ENCODE measurements at places on chromosomes 6 and 20. TPM values are rescaled to one million over a fixed set of nuclear protein-coding genes. Genes with fewer than 3 reads are reported as not detected.
A peak's percentile ranks its signal among the peaks of the same experiment; 100 is the strongest.

DNA sequence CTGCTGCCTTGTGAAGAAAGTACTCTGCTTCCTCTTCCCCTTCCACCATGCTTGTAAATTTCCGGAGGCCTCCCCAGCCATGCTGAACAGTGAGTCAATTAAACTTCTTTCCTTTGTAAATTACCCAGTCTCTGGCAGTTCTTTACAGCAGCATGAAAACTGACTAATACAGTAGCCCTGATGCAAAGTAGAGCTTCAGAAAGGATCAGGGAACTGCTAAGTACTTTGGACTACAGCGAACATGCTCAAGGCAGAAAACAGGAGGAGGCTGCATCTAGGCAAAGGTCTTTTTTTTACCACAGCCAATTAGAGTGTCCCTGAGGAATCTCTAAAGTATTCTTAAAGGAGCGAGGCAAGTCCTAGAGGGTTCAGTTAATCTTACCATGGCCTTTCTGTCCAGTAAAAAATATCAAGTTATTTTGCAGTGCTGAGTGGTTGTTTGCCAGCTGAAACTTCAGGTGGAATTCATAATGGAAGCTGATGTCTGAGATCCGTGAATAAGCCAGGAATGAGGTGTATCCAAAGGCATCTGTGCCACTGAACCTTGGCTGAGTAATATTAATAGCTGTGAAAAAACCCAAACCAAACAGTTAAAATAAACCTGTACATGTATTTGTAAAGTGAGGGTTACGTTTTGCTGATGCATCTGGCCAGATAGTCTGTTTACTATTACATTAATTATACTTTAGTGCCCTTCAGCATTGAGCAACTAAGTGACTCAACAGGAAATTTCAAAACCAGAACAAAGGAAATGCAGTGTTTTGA is 170.4 kb downstream of the PHF3 start:
- H3K4me3 ChIP-seq: no peak overlapping the region
- DNase-seq: no peak
- peaks cover 27% of the 10 kb centered on the region for H3K4me1 ChIP-seq
- H3K27ac ChIP-seq: no peak overlapping the region

Gene SLC22A2
- total RNA-seq: not detected

GRCh38 chr6:117498159-117498558 is 15.7 kb downstream of the DCBLD1 start:
- H3K4me1 ChIP-seq: peaks cover 32% of the 10 kb centered on the region
- peak overlapping the region; percentile 8 for H3K27ac ChIP-seq
- no peaks in the 10 kb centered on the region for H3K36me3 ChIP-seq
- no peaks in the 10 kb centered on the region for H3K27me3 ChIP-seq
- H3K4me3 ChIP-seq: no peak overlapping the region

- no peaks in the 10 kb centered on the region for H3K4me1 ChIP-seq
- H3K27me3 ChIP-seq: peaks cover 35% of the 10 kb centered on the region
- H3K4me3 ChIP-seq: no peak overlapping the region
- no peak for DNase-seq
- H3K27ac ChIP-seq: no peak overlapping the region
Measured at GRCh38 chr20:57941604-57942381, 232.0 kb upstream of the PMEPA1 start.

- no peaks in the 10 kb centered on the region for H3K27me3 ChIP-seq
- peak overlapping the region; percentile 75 for H3K4me3 ChIP-seq
- peaks cover 73% of the 10 kb centered on the region for H3K4me1 ChIP-seq
- no peaks in the 10 kb centered on the region for H3K36me3 ChIP-seq
Measured at GRCh38 chr6:26156850-26157250, 69.6 kb downstream of the HFE start.

DNA sequence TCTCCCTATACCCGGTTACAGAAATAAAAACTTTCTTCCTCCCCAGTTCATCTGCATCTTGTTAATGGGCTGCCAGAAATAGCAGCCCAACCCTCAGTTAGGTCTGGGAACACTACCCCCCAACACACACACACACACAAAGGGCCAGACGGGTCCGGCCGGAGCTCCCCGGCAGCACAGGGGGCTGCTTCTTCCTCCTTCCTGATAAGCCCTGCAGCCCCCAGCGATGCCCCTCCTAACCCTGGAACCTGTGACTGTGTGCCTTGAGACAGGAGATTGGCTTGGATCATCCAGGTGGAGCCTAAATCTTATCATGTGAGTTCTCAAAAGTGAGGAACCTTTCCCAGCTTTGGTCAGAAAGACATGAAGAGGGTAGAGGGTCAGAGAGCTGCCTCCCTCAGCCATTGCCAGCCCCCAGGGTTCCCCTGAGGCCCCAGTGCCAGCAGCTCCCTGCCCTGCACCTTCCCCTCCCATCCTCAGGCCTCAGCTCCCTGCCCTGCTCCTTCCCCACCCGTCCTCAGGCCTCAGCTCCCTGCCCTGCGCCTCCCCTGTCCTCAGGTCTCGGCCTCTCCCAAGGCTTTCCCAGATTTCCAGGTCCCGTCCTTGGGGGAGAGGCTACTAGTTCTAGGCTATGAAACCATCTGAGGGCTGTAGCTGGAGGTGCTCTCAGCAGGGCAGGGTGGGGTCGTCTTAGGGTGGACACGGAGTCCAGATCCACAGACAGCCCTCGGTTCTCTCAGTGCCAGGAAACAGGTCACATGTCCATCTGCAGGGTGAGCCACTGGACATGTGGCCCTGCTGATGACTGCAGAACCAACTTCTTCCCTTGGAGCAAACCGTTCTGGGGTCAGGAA is 34.5 kb upstream of the CST7 start:
- H3K36me3 ChIP-seq: no peaks in the 10 kb centered on the region
- DNase-seq: no peak
- H3K27ac ChIP-seq: no peak overlapping the region
- no peaks in the 10 kb centered on the region for H3K4me1 ChIP-seq
- peaks cover 23% of the 10 kb centered on the region for H3K27me3 ChIP-seq

DNA sequence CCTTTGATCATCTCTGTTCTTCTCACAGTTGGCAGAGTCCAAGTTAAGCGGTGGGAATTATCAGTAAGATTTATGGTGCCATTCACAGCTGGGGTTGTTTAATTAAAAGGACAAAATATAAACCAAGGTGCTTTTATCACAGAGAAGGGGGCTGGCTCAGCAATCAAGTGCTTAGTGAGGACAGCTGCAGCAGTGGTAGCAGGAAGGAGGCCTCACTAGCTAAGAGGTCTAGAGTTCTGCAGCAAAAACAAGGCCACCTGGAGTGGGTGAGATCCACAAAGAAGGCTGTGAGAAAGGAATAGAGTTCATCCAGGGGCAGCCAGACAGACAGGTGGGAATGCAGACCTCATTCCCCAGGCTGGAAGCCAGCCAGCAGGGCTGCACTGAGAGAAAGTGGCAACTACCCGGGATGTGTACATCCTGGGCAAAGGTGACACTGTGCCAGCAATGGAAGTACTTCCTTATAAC is 37.1 kb downstream of the PIGU start:
- DNase-seq: no peak
- H3K27ac ChIP-seq: no peak overlapping the region
- no peaks in the 10 kb centered on the region for H3K27me3 ChIP-seq
- no peak overlapping the region for H3K4me3 ChIP-seq
- H3K36me3 ChIP-seq: no peaks in the 10 kb centered on the region

Gene DAAM2
- not detected for total RNA-seq

DNA sequence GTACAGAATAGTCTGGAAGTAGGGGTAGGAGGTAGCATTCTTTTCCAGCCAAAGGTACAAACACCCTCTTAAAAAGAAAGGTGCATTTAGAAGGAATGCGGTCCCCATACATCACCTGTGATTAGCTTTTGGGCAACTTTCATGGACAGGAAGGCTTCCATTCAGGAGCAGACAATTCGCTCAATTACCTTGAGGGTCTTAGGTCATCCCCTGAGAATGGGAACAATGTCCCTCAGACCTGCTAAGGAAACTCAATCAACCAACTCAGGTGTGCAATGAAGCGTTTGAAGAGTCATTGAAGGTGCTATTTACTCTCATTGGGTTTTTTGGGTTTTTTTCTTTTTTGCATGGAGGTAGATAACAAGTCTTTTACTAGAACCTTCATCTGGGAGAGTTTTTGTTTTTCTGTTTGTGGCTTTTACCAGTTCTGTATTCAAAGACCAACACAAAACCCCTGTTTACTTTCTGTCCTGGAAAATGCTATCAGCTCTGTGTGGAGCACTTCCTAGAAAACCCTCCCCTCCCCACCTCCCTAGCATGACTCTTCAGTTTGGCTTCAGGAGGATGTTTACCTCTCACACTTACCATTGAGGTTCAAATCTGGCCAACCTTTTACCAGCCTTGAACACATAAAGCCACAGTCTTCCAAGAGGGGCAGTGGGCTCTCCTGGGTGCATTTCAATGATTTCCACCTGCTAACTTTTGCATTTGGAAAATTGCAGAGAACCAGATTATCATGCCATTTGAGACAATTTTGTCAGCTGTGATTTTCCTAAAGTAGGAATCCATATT is 271.2 kb upstream of the PRDM1 start:
- no peaks in the 10 kb centered on the region for H3K27me3 ChIP-seq
- H3K36me3 ChIP-seq: no peaks in the 10 kb centered on the region
- H3K4me3 ChIP-seq: no peak overlapping the region

Gene FABP7
- total RNA-seq: not detected

Gene RBM12
- 110 TPM for total RNA-seq

- no peak for DNase-seq
- H3K36me3 ChIP-seq: no peaks in the 10 kb centered on the region
- H3K27ac ChIP-seq: no peak overlapping the region
- no peak overlapping the region for H3K4me3 ChIP-seq
- H3K27me3 ChIP-seq: no peaks in the 10 kb centered on the region
- H3K4me1 ChIP-seq: no peaks in the 10 kb centered on the region
Measured at GRCh38 chr20:35942243-35942642, 12.1 kb downstream of the SCAND1 start.

DNA sequence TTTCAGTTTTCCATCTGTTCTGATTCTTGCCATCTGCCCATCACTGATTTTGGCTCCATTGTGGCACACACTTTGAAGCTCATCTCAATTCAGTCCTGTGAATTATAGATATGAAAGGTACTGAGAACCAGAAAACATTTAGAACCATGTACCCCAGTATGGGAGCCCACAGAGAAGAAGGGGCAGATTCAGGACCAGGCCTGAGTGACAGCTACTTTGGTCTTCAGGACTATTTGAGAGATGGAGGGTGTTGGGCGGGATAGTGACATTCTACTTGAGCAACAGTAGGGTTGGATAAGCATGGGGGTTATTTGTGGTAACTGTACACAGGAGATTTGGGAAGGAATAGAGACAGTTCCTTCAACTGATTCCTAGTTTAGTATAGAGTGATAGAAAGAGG is 259.2 kb upstream of the MANEA start:
- DNase-seq: no peak
- H3K27ac ChIP-seq: no peak overlapping the region
- no peaks in the 10 kb centered on the region for H3K36me3 ChIP-seq
- no peaks in the 10 kb centered on the region for H3K27me3 ChIP-seq
- no peak overlapping the region for H3K4me3 ChIP-seq

Gene DYNLT2
- 1.5 TPM for total RNA-seq

Gene TINAG
- not detected for total RNA-seq

GRCh38 chr6:166540631-166541331 is 45.7 kb downstream of the RAMACL start:
- no peak overlapping the region for H3K4me3 ChIP-seq
- no peak overlapping the region for H3K27ac ChIP-seq
- peaks cover 16% of the 10 kb centered on the region for H3K4me1 ChIP-seq
- H3K36me3 ChIP-seq: no peaks in the 10 kb centered on the region
- no peak for DNase-seq

GRCh38 chr6:151661928-151662327 is 145.6 kb upstream of the ESR1 start:
- H3K27ac ChIP-seq: no peak overlapping the region
- no peak overlapping the region for H3K4me3 ChIP-seq
- peak; percentile 10 for DNase-seq
- H3K4me1 ChIP-seq: no peaks in the 10 kb centered on the region
- H3K36me3 ChIP-seq: no peaks in the 10 kb centered on the region

- no peaks in the 10 kb centered on the region for H3K36me3 ChIP-seq
- H3K4me1 ChIP-seq: no peaks in the 10 kb centered on the region
Measured at GRCh38 chr6:5681480-5681879, 325.2 kb downstream of the NRN1 start.

Gene GPX5
- not detected for total RNA-seq

Gene SAYSD1
- total RNA-seq: 10.1 TPM

GRCh38 chr6:56497240-56497639 is 145.4 kb downstream of the DST start:
- no peak for DNase-seq
- no peaks in the 10 kb centered on the region for H3K4me1 ChIP-seq
- no peak overlapping the region for H3K4me3 ChIP-seq
- no peak overlapping the region for H3K27ac ChIP-seq
- no peaks in the 10 kb centered on the region for H3K27me3 ChIP-seq

- no peaks in the 10 kb centered on the region for H3K27me3 ChIP-seq
- H3K36me3 ChIP-seq: peaks cover 42% of the 10 kb centered on the region
- 0 out of 2 replicates have a peak overlapping the region, but pooled peaks have one; percentile 2 for H3K27ac ChIP-seq
- peaks cover 16% of the 10 kb centered on the region for H3K4me1 ChIP-seq
Measured at GRCh38 chr20:650954-651353, 2.0 kb downstream of the SRXN1 start.

GRCh38 chr6:36976007-36976264 is 10.1 kb downstream of the MTCH1 start:
- H3K4me3 ChIP-seq: no peak overlapping the region
- no peaks in the 10 kb centered on the region for H3K4me1 ChIP-seq
- H3K36me3 ChIP-seq: peaks cover 59% of the 10 kb centered on the region

Gene PHF3
- total RNA-seq: 51.1 TPM

DNA sequence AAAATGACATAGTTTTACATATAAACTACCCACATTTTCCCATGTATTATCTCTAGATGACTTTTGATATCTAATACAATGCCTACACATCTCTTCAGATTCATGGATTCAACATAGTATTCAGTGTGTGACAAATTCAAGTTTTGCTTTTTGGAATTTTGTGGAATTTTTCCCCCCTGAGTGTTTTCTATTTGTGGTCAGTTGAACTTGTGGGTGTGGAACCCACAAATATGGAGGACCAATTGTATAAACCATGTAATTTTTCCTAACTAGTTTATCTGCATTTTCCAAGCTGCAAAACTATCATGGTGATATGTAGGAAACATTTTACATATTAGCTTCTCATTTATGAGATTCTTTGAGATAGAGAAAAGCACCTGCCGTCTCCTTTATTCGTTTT is 374.3 kb upstream of the SOX4 start:
- DNase-seq: no peak
- peaks cover 3% of the 10 kb centered on the region for H3K4me1 ChIP-seq
- no peak overlapping the region for H3K27ac ChIP-seq
- no peak overlapping the region for H3K4me3 ChIP-seq

Gene ZNF335
- 20.8 TPM for total RNA-seq

DNA sequence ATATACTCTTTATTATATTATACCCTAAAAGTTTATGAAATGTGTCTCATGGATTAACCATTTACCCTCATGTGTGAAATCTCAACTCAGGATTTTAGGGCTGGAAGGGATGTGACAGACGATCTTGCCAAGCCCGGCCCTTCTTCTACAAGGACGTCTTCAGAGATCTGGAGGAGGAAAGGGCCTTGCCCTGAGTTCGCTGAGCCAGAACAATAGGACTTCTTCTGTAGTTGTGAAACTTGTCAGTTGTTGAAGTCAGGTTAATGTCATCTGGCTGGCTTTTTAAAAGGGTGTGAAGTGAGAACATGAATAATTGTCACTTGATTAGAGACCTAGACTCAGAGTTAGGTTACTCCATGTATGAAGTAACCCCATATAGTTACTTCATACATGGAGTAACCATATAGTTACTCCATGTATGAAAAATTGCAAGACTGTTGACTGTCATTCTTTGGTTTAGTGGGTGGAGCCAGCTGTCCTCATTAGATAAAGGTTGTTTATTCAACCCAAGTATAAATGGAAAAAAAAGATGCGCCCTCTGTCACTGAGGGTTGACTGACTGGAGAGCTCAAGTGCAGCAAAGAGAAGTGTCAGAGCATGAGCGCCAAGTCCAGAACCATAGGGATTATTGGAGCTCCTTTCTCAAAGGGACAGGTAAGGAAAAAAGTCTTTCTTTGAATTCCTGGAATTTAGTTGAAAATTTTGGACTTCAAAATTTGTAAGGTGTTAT is at the start of gene ARG1:
Gene ARG1 (plus strand): TSS at position 541 of the 730 bp plus-strand sequence. CDS start 57 bp downstream, at position 598.
- H3K27me3 ChIP-seq: no peaks in the 10 kb centered on the region
- H3K4me1 ChIP-seq: no peaks in the 10 kb centered on the region
- DNase-seq: no peak
- no peak within 1 kb of the TSS for H3K4me3 ChIP-seq

Gene CEBPB
- total RNA-seq: 113 TPM

Measured in HCT116 (cell line).